NCI-H526 treated with DMSO at 0.1 percent for 48 hours (cell line): ENCODE measurements at places on chromosomes 12 and 14.

DNA sequence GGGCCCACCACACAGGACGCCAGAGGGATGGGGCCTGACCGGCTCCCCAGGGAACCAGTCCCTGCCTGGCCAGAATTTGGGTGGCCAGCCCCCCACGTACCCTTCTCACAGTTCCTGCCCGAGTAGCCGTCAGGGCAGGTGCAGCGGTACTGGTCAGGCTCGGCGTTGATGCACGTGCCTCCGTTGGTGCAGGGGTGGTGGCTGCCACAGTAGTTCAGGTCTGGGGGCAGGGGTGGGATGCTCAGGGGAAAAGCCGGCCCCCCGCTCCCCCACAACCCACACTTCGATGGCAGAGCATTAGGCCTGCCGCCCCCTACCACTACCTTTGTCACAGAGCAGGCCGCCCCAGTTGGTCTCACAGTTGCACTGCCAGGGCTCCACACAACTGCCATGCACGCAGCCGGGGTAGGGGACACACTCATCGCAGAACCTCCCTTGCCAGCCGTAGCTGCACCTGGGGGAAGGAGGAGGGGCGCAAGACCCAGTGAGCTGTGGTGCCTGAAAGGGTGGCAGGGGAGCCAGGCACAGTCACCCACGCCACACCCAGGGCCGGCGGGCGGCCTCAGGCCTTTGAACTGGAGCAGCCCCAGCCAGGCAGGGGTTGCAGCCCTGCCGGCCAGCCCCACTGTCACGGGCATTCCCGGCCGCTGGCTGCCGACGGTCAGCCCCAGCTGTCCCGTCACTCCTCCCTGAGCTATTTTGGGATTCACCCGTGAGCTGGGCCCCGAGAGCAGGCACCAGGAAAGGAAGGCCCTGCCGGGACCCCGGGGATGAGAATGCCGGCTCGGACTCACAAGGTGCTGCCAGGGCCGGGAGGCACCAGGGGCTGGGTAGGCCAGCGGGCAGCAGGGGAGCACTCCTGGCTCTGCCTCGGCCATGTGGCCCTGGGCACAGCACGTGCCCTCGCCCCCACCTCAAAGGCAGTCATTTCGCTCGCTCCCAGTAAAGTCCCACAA, 16.5 kb downstream of the JAG2 start:
- no peak for DNase-seq

DNA sequence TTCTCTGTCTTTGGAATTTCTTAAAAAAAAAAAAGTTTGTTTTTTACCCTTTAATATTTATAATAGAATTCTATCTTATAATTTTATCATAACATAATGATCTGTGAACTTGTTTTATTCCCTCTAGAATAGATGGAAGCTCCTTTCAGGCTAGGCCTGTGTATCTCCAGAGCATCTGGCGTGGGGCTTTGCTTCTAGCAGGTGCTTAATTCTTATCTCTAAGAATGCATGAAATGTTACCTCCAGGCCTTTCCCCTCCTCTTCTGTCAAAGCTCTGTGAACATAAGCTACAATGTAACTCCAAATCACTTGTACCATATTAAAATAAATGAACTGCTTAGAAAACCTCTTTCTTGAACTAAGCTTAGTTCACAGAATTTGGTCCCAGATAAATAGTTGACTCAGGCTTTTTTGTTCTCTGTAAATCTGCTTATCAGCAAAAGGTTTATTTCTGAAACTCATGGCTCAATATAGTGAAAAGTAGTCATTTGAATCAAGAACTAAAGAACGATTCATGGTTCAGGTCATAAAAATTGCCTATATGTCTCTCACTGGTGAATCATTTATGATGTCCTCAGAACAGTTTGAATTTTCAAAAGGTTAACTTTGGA, 407.1 kb downstream of the TRHDE start:
- no peak for DNase-seq

- no peak for DNase-seq
These were observed 7.5 kb upstream of the AQP2 start for GRCh38 chr12:49942921-49943624.

DNA sequence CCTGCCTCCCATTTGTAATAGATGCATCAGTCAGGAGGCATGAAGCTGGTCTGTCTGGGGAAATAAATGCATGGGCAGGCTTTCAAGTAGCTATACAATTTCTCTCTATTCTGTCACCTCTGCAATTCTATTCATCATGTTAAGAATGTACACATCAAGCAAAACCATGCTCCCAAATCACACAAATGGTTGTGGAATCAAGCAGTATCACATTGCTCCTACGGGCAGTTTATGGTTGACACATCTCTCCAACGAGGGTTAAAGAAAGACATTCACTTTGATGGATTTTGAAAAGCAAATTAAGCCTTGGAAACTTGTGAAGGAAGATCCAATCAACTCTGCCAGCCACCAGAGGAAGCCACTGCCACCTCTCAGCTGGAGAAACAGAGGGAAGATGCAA, 1277.4 kb upstream of the TMEM132C start:
- DNase-seq = no peak

GRCh38 chr12:3302401-3303041, 188.5 kb upstream of the PRMT8 start:
- no peak for DNase-seq

GRCh38 chr12:72173974-72174373, 98.2 kb upstream of the TRHDE start:
- no peak for DNase-seq

DNA sequence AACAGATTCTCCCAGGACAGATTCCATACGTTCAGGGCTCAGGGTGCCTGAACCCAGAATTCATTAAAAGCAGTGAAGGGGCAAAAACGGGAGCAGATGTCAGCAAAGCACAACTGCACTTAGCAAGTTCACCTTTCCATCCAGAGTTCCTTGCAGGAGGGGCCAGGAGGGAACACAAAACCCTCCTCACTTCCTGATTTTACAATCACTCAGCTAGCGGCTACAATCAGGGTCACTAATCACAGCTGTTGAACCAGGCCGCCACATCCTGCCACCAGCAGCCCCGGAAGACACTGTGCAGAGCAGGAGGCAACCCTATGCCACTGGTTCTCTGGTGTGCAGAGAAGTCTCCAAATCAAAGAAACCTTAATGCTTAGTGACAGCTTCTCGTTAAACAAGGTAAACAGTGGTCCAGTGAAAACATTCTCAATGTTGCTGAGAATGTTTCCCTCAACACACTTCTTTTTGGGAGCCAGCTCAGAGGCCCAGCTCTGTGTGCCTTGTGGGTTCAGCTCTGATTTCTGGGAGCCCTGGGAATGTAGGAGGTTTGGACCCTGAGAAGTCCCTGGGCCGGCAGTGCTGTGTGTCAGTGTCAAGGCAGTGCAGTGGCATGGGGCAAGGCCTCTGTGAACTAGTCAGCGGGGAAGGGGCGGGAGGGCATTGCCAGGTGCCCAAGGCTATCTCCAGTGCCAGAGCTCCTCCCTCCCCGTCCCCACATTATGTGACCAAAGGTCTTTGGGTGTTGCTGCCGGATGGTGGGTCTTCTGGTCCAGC, 54.5 kb downstream of the VCPKMT start:
- DNase-seq = no peak

DNA sequence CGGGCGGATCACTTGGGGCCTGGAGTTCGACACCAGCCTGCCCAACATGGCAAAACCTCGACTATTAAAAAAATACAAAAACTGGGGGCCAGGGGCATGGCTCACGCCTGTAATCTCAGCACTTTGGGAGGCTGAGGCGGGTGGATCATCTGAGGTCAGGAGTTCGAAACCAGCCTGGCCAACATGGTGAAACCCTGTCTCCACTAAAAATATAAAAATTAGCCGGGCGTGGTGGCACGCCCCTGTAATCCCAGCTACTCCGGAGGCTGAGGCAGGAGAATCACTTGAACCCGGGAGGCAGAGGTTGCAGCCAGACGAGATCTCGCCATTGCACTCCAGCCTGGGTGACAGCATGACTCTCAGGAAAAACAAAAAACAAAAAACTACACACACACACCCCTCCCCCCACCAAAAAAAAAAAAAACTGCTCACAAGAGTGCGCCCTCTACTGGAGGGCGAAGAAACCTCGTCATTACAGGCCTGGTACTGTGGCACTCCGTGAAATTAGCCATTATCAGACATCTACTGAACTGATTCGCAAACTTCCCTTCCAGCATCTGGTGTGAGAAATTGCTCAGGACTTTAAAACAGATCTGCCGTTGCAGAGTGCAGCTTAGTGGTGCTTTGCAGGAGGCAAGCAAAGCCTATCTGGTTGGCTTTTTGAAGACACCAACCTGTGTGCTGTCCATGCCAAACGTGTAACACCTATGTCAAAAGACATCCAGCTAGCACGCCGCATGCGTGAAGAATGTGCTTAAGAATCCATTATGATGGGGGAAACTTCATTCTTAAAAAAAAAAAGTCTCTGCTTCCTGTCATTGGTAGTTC, 7.7 kb downstream of the PPP1R3E start:
- DNase-seq = peak; percentile 8

- no peak for DNase-seq
These were observed 6.5 kb downstream of the ESRRB start for GRCh38 chr14:76382495-76382832.

- DNase-seq = no peak
These were observed 39.2 kb downstream of the NFKBIA start for GRCh38 chr14:35365130-35366055.

DNA sequence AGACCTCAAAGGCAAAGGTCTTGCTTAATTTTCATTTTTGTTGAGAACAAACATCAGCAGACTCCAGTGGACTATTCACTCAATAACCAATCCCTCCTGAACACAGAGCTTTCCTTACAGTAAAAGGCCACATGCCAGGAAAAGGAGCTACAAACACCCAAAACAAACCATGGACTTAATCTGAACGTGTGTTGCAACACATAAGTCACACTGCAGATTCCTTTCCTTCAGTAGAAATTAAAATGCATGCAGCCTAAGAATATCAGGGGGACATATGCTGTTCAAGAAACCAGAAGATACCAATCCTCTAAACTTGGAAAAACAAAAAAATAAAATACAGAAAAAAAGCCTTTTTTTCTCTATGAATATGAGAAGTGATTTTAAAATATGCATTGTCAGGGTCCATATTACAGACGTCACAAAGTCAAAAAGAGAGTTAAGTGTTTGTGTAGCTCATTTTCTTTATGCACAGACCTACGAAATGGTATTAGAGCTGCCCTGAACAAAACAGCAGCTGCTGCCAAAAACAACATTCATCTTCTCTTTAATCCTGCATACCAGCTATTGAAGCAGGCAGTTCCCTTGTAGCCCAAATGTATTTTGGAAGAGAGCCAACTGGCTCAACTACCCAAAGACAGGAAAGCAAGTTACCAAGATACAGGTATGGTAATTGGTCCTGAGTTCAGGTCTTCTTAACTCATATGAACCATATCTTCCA, 26.2 kb downstream of the KITLG start:
- no peak for DNase-seq

DNA sequence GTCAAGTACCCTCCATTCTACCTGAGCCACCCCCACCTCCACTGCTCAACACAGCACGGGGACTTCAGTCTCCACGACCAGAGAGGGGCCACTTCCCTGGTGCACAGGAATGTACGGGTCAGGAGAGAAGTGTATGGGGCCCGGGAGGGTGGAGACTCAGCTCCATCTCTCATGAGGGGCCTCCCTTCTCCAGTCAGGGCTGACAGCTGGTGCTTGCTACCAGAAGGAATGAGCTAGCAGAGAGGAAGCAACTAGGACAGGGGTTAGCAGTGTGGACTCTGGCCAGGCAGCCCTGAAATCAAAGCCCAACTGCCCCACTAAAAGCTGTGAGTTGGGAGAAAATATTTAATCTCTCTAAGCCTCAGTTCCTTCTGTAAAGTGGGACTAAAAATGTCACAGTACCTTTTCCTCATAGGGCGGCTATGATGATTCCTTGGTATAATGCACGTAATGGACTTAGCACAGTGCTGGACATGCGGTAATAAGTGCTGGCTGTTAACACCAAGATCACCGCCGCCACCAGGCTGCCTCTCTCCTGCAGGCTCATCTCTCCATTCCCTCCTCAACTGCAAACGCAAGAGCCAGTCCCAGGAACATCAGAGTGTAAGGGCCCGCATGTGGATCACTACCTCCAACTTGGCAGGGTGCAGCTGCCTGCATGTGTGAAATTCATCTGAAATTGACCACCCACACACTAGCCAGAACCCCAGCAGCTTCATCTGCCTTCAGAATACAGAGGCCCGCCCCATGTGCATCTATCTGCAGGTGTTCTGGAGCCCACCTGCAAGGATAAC, 14.6 kb downstream of the ACTN1 start:
- DNase-seq = no peak

DNA sequence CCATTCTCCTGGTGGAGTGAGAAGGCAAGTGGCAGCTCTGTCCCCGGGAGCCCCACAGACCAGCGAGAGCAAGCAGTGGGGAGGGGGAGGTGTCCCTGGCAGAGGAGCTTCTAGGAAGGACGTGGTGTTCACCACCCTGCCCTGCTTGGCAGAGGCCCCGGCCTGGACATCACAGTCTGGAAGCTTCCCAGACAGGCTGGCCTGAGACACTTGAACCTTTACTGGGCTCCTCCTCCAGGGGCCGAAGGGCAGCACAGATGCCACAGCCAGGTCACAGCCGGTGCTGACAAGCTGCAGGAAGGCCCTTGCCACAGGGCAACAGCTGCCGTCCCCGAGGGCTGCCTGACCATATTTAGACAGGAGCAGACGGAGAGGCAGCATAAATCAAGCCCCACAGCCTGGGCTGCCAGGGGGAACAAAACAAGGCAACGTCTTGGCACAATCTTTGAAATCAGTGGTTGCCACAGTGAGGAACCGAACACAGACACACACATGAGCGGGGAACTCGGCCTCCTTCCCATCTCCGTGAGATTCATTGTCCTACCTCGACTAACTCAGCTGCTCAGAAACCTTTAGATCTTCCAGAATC, 28.5 kb downstream of the PRIMA1 start:
- DNase-seq = no peak

DNA sequence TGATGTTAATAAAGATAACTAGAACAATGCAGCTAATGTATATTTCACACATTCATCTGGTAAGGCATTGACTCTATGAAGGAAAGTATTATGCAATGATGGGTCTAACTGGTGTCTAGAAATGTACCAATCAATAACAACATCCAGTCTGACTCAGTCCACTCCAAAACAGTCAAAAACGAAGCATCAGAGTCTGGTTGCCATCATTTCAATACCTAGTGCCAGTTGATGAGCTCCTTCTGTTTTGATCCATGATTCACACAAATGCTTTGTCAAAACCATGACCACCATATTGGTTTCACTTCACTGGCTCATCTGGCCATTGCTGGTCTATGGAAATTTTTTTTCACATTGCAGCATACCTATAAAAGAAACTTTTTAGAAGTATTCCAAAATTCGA, 747.2 kb upstream of the TMEM132C start:
- no peak for DNase-seq
